ENCODE measurements at places on chromosomes 5 and 9.

DNA sequence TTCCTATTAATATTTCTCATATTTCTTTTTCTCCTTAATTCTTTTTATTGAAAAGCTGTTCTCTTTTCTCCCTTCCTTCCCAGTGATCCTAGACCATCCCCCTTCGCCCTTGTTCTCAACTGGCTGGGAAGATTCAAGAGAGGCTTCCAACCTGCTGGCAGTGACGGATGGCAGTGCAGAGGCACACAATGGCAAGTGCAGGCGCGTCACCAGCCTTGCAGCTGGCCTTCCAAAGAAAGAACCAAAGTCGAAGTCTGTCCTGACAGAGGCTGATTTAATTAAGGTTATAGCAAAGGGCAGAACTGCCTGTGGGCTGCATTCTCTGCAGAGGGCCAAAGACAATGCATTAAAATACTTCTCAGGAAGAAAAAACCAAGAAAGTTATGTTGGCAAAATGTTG, 7.4 kb downstream of the CEMIP2 start:
- no peak for DNase-seq

DNA sequence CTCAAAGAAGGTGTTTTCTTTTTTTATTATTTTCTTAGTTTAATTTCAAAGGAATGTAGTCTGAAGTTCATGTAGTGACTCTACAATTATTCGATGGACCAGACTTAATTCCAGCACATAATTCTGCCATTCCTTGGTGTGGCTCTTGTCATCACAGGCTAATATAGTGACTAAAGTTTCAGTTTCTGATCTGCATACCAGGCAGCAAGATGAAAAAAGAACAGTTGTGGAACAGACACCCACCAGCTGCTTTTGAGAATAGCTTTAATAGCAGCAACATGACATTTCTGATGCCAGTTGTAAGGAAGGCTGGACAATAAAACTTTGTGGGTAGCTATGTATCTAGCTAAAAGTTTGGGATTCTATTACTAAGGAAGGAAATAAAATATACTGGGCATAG, 676.3 kb upstream of the GRAMD2B start:
- no peak for DNase-seq

- DNase-seq = no peak
Observed at GRCh38 chr5:95967236-95967635, 5.6 kb upstream of the ELL2 start.

- DNase-seq = peak; percentile 67
Observed at GRCh38 chr5:137122075-137122474, 377.1 kb downstream of the SPOCK1 start.

GRCh38 chr5:157835041-157835440, 23.9 kb downstream of the CLINT1 start:
- no peak for DNase-seq

- no peak for DNase-seq
Observed at GRCh38 chr5:143691945-143692290, 120.0 kb upstream of the HMHB1 start.

All from EH (cell line).